Tibial nerve (tissue), 4 donors: ENCODE measurements at places on chromosomes 1 and 21.

DNA sequence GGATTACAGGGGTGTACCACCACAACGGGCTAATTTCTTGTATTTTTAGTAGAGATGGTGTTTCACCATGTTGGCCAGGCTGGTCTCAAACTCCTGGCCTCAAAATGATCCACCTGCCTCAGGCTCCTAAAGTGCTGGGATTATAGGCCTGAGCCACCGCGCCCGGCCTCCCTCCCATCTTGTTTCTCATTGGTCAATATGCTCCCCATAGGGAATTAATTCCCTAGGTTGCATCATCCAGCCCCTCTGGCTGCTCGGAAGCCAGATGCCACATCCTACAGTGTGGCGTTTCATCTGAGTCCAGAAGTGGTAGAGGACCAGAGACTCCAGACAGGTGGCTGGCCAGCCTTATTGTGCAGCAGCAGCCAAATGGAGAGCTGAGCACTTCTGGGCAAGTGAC, 11.5 kb upstream of the VASH2 start:
- DNase-seq = no peak

- no peak for DNase-seq
Observed at GRCh38 chr1:240474133-240474614, 137.8 kb downstream of the GREM2 start.

DNA sequence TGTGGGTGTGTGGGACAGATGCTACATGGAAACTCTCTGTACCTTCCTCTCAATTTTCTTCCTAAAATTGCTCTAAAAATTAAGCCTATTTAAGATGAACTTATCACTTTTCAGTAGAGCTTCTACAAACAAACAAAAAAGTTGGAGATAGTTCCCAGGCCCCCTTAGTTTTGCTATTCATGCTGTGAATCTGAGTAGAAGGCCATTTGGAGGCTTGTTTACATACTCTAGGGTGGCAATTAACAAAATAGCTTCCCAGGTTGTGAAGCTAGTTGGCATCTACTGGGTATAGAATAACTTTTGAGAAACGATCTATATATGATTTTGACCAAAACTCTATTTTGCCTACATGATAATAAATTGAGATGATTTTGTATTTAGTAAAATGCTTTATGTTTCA, 541.4 kb upstream of the B3GALT2 start:
- no peak for DNase-seq

- no peak for DNase-seq
Observed at GRCh38 chr1:17920881-17921640, 165.9 kb downstream of the ACTL8 start.

GRCh38 chr21:17775431-17776126, 43.6 kb downstream of the C21orf91 start:
- DNase-seq = no peak

DNA sequence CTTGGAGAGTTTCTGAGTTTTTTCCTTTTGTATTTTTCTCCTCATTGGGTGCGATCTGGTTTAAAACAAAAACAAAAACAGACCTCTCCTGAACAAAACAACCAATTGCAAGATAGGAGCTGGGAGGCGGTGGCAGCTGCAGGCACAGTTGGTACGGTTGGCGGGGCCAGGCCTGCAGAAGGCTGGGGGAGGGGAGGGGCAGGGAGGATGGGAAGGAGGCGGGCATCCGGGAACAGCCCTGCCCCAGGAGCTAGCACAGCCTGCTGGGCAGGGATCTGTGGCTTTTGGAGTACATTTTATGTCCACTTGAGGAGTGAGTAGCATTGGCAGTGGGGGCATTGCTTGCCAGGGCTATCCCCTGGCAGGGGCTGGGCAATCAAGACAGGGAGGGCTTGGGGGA, 5.2 kb downstream of the CAPN9 start:
- DNase-seq = no peak

- no peak for DNase-seq
Observed at GRCh38 chr1:225933072-225933471, 7.9 kb downstream of the LEFTY2 start.

DNA sequence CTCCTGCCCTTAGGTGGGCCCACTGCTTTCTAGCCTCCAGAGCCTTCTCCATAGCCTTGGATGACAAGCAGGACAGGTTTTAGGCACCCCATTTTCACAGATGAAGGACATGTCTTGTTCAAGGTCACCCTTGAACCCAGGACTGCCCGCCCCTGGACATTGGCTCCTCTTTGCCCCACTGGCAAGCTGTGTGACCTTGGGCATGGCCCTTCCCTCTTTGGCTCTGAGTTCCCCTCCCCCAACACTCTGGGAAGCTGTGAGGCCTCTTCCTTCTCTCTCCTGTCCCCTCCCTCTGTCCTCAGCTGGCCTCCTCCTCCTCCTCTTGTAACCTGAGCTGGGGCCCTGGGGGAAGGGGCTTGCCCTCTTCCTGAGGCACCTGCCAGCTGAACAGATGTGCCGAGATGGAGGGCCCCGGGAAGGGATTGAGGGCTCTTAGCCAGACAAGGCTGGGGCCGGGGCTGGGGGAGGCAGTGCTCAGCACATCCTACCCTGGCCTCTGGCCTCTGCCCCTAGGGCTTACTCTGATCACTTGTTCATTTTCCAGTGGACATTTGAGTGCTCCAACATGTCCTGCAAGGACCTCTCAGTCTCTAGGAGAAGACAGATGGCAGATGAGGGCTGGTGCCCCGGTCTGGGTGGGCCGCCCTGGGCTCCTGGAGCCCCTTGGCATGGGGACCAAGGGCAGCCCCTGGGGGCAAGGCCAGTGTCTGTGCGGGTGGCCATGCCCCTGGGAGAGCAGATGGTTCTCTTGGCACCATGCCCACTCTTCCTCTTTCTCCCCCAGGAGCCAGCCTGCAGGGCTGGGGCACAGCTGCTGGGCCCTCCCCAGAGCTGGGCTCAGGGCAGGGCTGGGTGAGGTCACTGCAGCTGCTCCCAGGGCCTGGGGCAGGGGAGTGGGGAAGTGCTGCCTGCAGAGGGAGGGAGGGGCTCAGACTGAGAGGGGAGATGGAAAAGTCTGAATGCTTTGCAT, 10.7 kb downstream of the FOXO6 start:
- no peak for DNase-seq

- DNase-seq = no peak
Observed at GRCh38 chr1:43779266-43779665, 71.9 kb downstream of the ST3GAL3 start.

DNA sequence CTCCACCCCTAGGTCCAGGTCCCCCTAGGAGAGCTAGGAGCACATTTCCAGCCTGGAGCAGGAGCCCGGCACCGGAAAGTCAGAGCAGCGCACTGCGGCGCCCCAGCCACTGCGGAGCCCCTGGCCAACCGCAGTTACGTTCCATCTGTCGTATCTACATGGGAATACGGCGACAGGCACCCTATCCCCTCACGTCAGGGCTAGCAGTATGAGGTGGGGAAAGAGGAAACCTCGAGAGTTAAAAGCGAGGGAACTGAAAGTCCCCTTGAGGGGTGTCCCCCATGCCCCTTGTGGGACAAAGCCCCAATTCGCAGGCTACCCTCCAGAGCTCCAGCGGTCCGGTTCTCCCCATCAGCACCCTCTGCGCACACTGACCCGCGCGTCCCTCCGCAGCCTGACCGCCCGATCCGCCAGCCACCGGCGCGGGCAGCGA, 995 bp downstream of the COLGALT2 start:
- no peak for DNase-seq

GRCh38 chr1:59699227-59699847, 115.4 kb upstream of the HOOK1 start:
- DNase-seq = no peak

- no peak for DNase-seq
Observed at GRCh38 chr21:27464648-27465047, 497.8 kb upstream of the ADAMTS5 start.
